ENCODE measurements at places on chromosomes 7 and 10.

- H3K4me1 ChIP-seq = peaks cover 34% of the 10 kb centered on the region
- DNase-seq = no peak
- peaks cover 15% of the 10 kb centered on the region for H3K36me3 ChIP-seq
- no peak overlapping the region for H3K4me3 ChIP-seq
Measured at GRCh38 chr10:123200531-123200930, 46.3 kb downstream of the BUB3 start.

DNA sequence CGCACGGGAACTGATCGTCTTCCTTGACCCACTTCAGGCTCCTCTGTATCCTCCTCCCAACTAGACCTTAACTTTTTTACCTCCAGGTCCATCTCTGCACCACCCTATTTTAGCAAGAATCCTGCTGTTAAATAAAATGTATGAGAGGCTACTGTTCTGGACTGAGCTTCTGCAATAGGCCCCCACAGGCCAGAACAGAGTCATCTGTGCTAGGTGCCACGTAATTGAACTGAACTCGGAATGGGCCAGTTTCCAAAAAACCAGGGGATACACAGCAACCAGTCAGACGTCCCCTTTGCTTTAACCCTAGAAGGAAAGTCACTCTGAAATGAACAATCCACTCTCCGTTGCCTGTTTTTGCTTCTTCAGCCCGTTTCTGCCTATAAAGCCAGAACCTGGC is 71.3 kb downstream of the CHST15 start:
- peaks cover 3% of the 10 kb centered on the region for H3K4me1 ChIP-seq
- no peak overlapping the region for H3K27ac ChIP-seq
- DNase-seq = peak; percentile 10
- H3K4me3 ChIP-seq = no peak overlapping the region
- no peaks in the 10 kb centered on the region for H3K27me3 ChIP-seq

DNA sequence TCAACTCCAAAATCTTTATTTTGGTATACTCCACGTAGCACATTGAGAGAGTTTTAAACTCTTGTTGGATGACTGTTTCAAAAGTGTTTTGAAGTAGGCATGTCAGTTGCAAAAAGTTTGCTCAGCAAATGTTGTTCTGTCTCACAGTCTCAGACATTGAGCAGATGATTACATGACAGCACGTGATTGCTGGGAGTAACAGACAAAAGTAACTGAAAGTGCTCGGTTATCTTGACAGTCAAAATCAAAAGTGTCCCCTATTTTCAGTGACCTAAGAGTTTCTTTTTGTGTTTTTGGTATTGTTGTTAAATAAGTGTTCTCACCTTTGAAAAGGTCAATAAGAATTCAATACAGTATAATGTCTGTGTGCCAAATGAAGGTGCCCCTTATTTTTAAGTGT is 84.3 kb downstream of the CFTR start:
- no peaks in the 10 kb centered on the region for H3K27me3 ChIP-seq
- H3K27ac ChIP-seq = no peak overlapping the region
- no peak overlapping the region for H3K4me3 ChIP-seq

DNA sequence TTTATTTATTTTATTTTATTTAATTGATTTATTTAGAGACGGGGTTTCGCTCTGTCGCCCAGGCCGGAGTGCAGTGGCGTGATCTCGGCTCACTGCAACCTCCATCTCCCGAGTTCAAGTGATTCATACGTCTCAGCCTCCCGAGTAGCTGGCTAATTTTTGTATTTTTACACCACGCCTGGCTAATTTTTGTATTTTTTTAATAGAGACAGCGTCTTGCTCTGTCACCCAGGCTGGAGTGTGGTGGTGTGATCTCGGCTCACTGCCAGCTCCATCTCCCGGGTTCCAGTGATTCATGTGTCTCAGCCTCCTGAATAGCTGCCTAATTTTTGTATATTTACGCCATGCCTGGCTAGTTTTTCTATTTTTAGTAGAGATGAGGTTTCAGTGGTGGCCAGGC is 34.2 kb downstream of the AP5Z1 start:
- H3K36me3 ChIP-seq = no peaks in the 10 kb centered on the region
- H3K27me3 ChIP-seq = peaks cover 3% of the 10 kb centered on the region
- DNase-seq = no peak
- H3K4me3 ChIP-seq = peak overlapping the region; percentile 85
- H3K4me1 ChIP-seq = peaks cover 8% of the 10 kb centered on the region

GRCh38 chr7:83347945-83348444 is 185.3 kb upstream of the PCLO start:
- H3K36me3 ChIP-seq = no peaks in the 10 kb centered on the region
- H3K4me3 ChIP-seq = no peak overlapping the region
- no peak overlapping the region for H3K27ac ChIP-seq

GRCh38 chr7:105769901-105770628 is 106.3 kb downstream of the ATXN7L1 start:
- no peak for DNase-seq
- H3K36me3 ChIP-seq = no peaks in the 10 kb centered on the region
- peaks cover 11% of the 10 kb centered on the region for H3K4me1 ChIP-seq

DNA sequence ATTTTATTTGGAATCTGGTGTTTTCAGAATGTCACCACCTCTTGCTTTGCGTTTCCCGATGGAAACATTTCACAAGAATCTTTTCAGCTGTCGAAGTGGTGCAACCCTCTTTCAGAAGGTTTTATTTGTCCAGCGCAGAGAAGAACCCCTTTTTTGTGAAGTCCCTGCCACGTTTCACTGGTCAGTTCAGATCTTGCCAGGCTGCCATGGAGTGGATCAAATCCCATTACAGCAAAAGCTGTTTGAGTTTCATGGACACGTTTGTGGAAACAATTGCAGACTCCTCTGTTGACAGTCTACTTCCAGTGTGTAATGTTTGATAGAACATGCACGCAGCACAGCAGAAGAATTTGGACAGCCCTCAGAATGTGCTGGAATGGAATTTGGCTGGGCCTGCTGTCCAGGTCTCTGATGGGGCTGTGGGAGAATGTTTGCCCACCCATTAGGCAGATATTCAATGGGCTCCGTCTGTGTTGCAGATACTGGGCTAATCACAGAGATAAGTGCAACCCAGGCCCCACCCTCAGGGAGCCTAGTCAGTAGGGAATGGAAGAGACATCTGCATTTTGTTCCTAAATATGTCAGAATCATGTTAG is 143.2 kb downstream of the GRK5 start:
- H3K27me3 ChIP-seq = no peaks in the 10 kb centered on the region
- no peak overlapping the region for H3K27ac ChIP-seq
- peaks cover 40% of the 10 kb centered on the region for H3K36me3 ChIP-seq
- no peak for DNase-seq
- no peak overlapping the region for H3K4me3 ChIP-seq

GRCh38 chr7:49037346-49038210 is 113.2 kb downstream of the CDC14C start:
- H3K27ac ChIP-seq = no peak overlapping the region
- H3K36me3 ChIP-seq = no peaks in the 10 kb centered on the region
- no peak overlapping the region for H3K4me3 ChIP-seq
- no peak for DNase-seq
- no peaks in the 10 kb centered on the region for H3K27me3 ChIP-seq

DNA sequence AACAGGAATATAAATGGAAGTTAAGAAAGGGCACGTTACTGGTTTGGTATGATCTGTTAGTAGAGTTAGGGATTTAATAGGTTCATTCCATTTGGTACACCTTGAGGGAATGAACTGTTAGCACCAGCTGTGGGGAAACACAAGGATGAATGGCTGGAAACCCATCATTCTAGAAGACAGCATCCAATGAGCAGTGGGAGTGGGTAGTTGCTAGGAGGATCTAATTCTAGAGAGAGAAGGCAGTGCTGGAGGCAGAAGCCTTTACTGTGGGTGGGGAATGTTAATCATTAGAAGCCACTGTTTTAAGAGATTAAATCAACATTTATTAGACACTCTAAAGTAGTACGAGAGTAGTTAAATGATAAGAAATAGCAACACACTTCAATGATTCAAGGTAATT is 15.5 kb upstream of the GPR15LG start:
- peak overlapping the region; percentile 68 for H3K27ac ChIP-seq
- DNase-seq = no peak
- no peaks in the 10 kb centered on the region for H3K27me3 ChIP-seq
- H3K4me3 ChIP-seq = no peak overlapping the region

DNA sequence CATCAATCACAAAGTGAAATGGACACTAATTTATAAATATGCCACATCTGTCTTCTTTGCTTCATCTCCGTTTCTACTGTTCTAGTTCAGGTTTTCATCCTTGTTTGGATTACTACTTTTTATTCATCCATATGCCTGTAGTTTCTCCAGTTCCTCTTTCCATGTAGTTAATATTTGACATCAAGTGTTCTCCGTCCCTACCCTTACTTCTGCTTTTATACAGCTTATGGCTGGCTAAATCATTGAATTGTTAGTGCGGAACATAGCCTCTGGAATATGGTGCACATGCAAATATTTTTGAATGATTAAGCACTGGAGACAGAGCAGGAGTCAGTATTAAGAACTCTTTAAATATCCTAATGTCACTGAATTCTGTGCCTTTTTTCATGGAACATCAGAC is 230.0 kb upstream of the PPP1R3A start:
- H3K36me3 ChIP-seq = no peaks in the 10 kb centered on the region
- H3K4me3 ChIP-seq = no peak overlapping the region
- no peaks in the 10 kb centered on the region for H3K4me1 ChIP-seq
- no peaks in the 10 kb centered on the region for H3K27me3 ChIP-seq
- no peak overlapping the region for H3K27ac ChIP-seq
- DNase-seq = no peak

GRCh38 chr10:34002896-34003295 is 668.4 kb upstream of the NRP1 start:
- DNase-seq = no peak
- no peaks in the 10 kb centered on the region for H3K4me1 ChIP-seq
- no peak overlapping the region for H3K27ac ChIP-seq
- no peaks in the 10 kb centered on the region for H3K36me3 ChIP-seq
- no peak overlapping the region for H3K4me3 ChIP-seq

DNA sequence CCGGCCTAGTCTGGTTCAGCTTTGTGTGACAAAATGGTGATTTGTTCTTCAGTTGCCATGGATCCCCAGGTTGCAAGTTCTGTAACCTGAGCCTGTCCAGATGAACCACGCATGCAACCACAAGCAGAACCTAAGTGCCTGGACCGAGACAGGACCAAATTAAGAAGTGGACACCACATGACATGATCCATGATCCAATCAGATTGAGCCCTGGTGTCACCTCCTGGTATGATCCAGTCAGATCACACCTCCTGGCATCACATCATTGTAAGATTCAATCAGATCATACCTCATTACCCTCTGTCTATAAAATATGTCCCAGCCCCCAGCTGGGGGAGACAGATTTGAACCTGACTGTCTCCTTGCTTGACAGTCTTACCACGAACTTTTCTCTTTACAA is 70.0 kb downstream of the MALSU1 start:
- H3K27me3 ChIP-seq = peaks cover 13% of the 10 kb centered on the region
- no peak for DNase-seq
- no peak overlapping the region for H3K27ac ChIP-seq
- H3K4me3 ChIP-seq = no peak overlapping the region
- H3K36me3 ChIP-seq = no peaks in the 10 kb centered on the region

- no peak overlapping the region for H3K27ac ChIP-seq
- DNase-seq = no peak
- no peak overlapping the region for H3K4me3 ChIP-seq
- H3K4me1 ChIP-seq = peaks cover 8% of the 10 kb centered on the region
Measured at GRCh38 chr10:133124357-133125211, 35.4 kb upstream of the KNDC1 start.

- peaks cover 21% of the 10 kb centered on the region for H3K36me3 ChIP-seq
- peak overlapping the region; percentile 63 for H3K27ac ChIP-seq
- no peaks in the 10 kb centered on the region for H3K27me3 ChIP-seq
- DNase-seq = no peak
Measured at GRCh38 chr7:37031571-37032257, 307.4 kb upstream of the AOAH start.

DNA sequence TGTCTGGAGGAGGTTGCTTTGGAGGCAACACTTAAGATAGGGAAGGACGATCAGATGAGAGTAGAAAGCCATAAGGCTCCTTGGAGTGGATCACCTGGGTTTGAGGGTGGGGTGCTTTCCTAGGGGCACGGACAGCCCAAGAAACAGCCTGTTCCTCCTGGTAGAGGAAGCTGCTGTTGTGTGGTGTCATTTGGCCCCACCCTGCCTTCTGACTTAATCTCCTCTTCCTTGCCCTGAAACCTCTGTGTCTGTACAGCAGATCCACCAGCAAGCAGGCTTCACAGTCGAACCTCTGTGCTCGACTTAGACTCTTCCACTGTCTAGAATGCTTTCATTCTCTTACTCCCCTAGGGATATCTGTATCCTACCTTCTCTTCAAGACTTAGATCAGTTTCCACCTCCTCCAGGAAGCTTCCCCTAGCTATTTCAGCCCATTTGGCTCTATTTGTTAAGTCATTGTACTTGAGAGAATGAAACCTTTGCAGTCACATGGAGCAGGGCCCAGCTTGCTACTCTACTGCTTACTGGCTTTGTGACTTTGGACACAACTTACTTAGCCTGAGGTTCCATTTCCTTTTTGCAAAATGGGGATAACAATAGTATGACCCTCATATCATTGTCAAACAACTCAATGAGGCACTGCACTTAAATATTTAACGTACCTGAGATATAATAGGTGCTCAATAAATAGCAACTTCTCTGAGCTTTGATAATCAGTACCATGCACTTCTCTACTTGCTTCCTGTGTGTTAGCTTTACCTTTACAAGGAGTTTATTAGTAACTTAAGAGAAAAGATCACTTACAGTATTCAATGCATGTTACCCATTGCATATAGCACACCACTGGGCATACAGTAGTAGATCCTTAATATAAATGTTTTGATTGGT is 5.0 kb downstream of the MXI1 start:
- H3K27ac ChIP-seq = peak overlapping the region; percentile 98
- H3K4me1 ChIP-seq = peaks cover 30% of the 10 kb centered on the region
- H3K4me3 ChIP-seq = peak overlapping the region; percentile 96
- peak; percentile 45 for DNase-seq
- no peaks in the 10 kb centered on the region for H3K36me3 ChIP-seq

- no peak overlapping the region for H3K27ac ChIP-seq
- no peaks in the 10 kb centered on the region for H3K27me3 ChIP-seq
- H3K36me3 ChIP-seq = peaks cover 47% of the 10 kb centered on the region
Measured at GRCh38 chr7:65381742-65382141, 8.1 kb downstream of the ZNF92 start.

GRCh38 chr7:130263130-130263529 is 3.5 kb upstream of the CPA2 start:
- no peaks in the 10 kb centered on the region for H3K4me1 ChIP-seq
- H3K27me3 ChIP-seq = no peaks in the 10 kb centered on the region
- H3K36me3 ChIP-seq = no peaks in the 10 kb centered on the region
- no peak overlapping the region for H3K4me3 ChIP-seq

DNA sequence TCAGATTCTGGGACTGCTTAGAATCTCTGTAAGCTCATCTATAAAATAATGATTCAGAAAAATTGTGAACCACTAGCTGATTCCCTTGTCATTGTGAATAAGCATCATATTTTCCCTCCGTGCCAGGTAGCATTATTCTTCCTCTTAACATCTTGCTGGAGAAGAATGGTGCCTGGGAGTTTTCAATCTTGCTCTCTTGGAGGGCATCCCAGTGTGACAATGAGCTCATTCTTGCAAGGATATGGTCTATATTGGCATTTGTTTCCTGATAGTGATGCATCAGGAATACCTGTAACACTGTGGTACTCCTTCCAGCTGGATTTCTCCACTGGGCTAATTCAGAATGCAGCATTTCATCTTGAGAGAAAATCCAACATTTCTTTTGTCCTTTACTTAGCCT is 126.4 kb upstream of the ITGB1 start:
- no peak overlapping the region for H3K4me3 ChIP-seq
- no peaks in the 10 kb centered on the region for H3K27me3 ChIP-seq
- no peak overlapping the region for H3K27ac ChIP-seq
- peaks cover 3% of the 10 kb centered on the region for H3K36me3 ChIP-seq
- no peak for DNase-seq

GRCh38 chr10:517872-518475 is 171.5 kb downstream of the DIP2C start:
- H3K27ac ChIP-seq = no peak overlapping the region
- DNase-seq = no peak
- no peak overlapping the region for H3K4me3 ChIP-seq

Measured in naive thymus-derived CD8-positive, alpha-beta T cell (primary cell).